Anterior cingulate cortex (tissue), 58 donors: ENCODE measurements at places on chromosomes 2 and 18.

DNA sequence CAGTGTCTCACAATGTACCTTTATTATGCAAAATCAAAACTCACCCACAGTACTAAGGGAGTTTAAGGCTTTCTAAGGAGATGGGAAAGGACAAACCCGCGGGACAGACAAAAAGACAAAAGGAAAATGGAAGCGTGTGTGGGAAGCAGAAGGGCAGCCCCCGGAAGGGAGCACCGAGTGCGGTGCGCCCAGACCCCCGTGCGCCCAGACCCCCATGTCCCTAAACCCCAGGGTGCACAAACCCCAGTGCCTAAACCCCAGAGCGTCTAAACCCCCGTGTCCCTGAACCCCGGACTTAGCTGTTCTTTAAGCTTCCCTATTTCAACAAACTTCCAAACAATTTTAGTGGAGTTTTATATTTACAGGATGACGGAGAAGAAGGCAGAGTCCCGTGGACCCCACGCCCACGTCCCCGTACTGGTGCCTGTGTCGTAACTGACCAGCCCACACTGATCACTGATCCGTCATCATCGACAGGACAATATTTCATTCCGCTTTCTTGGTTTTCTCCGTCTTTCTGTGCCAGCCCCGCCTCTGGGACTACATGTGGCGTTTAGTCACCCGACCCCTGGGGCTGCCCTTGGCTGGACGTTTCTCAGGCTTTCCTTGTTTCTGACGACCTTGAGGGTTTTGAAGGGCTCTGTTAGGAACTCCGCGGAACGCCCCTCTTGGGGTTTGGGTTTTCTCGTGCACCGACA is 76.9 kb downstream of the RTP5 start:
- DNase-seq = no peak

GRCh38 chr18:9249254-9249653 is 85.3 kb upstream of the TWSG1 start:
- no peak for DNase-seq

DNA sequence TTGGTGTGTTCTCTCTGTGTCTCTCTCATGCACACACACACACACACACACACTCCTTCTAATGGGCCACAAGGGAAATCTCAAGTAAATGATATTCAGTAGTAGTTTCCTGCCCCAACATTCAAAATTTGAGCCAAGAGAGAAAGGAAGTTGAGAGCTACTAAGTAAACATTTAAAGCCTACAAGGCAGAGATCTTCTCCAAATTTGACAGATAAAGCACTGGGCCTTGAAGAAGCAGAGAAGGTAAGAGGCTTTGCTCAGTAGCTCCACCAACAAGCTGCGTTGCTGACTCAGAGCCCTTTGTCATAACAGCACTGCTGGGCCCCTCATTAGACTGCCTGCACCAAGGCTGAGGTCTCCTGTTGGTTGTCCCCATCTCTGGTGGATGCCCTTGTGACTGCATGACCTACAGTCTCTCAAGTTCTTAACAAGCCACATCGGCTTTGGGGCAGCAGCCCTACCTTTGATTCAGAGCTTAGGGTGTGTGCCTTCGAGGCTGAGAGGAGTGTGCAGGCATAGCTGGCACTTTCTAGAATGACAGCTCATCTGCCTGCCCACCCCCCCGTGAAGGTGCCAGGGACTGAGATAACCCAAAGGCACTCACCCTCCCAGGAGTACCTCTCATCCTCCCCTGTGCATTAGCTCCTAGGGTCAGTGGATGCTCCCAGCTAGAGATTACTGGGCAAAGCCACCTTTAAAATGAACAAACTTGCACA is 32.3 kb upstream of the NEB start:
- no peak for DNase-seq

- DNase-seq = peak; percentile 12
Observed at GRCh38 chr2:236908439-236909192, 177.1 kb upstream of the COPS8 start.

DNA sequence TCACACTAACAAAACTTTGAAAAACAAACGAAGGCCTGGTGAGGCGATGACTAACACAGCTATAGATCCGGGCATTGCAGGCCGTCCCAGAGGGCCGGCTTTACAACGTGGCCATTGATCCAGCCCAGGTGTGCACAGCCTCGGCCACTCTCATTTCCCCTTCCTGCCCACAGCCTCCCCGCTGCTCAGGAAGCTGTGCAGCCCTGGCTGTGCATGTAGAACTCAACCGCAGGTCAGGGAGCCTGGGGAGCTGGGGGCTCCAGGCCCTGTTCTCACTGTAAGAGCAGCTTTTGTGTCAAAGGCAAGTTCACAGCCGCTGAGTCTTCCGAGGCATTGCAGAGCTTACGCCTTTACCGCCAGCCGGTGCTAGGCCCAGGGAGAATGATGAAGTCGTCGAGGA is 87.2 kb downstream of the LONRF2 start:
- no peak for DNase-seq

GRCh38 chr2:144501118-144501517 is 18.8 kb downstream of the ZEB2 start:
- DNase-seq = no peak

DNA sequence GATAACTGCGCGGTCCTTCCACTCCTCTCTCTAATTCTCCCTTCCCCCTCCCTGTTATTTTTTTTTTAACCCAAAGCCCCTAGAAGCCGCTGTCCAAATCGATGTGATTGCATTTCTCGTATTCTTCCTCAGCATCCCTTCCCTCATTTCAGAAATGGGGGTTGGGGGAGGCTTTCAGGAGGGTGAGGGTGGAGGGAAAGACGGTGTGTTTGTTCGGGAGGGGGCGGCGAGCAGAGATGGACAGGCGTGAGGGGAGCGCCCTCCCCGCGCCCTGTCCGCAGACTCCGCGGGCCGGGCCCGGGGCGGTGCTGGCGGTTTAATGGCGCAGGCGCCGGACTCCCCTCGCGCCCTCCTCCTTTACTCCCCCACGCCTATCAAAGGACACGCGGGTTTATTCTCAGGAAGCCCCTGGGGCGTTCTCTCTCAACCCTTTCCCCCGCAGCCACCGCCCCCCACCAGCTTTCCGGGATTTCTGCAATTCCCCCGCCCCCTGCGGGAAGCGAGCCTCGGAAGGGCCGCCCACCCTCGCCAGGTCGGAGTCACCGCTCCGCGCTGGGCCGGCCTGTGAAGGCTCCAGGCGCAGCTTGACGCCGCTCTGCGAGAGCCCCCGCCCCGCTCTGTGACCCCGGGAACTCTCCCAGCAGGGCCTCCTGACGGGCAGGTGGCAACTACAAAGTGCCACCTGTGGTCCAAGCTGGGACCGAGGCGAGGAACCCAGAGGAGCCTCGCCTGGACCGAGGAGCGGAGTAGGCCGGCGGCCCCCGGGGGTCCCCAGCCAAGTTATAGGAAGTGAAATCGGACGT is 981 bp downstream of the ST8SIA3 start:
- peak; percentile 63 for DNase-seq

- DNase-seq = no peak
Observed at GRCh38 chr2:189143925-189144324, 35.6 kb downstream of the COL5A2 start.

DNA sequence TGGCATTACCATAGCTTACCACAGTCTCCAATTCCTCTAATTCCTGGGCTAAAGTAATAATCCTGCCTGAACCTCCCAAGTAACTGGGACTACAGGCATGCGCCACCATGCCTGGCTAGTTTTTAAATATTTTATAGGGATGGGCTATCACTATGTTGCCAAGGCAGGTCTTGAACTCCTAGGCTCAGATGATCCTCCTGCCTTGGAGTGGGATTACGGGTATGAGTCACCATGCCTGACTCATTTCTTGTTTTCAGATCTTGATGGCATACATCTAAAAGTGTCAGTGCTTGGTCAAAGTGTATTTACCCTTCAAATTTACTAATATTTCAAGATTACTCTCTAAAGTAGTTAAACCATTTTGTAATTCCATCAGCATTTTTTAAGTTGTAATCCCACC is 9.4 kb upstream of the SOCS6 start:
- no peak for DNase-seq

DNA sequence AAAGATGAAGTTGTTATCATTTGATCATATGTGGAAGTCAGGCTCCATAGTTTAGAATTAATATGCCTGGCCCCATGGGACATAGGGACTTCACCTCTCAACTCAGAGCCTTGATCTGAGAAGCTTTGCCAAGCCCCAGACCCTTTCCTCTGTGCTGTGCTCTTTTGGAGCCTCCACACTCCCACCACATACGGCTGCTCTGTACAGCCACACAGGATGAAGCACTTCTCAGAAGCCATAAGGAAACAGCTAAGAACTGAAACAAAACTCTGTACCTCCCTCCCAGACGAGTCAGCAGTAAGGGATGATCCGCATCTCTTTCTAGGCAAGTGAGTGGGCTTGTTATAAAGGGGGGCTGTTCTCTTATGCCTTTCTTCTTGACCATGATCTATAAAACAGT is 66.5 kb downstream of the CAB39 start:
- DNase-seq = no peak

GRCh38 chr2:174325373-174326160 is 9.2 kb upstream of the SP9 start:
- no peak for DNase-seq
